Natural killer cell (primary cell): ENCODE measurements at places on chromosomes 4 and X.
A peak's percentile ranks its signal among the peaks of the same experiment; 100 is the strongest.

- no peak overlapping the region for H3K27ac ChIP-seq
- H3K36me3 ChIP-seq: no peaks in the 10 kb centered on the region
- no peaks in the 10 kb centered on the region for H3K27me3 ChIP-seq
- no peaks in the 10 kb centered on the region for H3K4me1 ChIP-seq
- no peak for DNase-seq
Observed at GRCh38 chr4:14345356-14345775, 656.9 kb upstream of the CPEB2 start.

DNA sequence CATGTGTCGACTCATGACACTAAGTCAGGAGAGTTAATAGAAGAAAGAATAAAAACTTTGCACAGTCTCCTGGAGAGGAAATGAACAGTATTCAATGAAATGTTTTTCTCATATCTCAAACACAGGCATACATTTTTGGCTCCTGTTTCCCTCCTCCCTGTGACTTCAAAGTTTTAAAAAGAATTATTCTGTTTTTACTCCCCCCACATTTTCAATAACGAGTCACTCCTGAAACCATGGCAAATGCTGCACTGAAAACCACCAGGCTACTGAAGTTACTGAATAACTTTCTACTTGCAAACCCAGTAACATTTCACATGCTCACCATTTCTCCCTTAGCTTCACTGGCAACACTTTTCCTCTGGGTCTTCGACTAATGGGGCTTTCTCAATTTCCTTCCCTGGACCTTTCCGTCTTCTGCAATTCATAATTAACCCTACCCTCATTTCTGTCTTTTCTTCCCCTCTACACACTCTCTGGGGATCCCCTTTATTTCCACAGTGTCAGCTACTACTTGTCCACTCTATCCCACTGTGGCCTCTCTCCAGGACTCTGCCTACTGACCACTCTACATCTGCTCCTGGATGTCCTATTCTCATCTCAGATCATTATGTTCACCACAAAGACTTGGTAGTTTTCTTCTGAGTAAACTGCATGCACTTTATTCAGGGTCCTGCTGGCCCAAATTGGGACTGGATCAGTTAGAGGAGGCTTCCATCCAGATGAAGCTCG, 225.8 kb upstream of the ETNPPL start:
- no peaks in the 10 kb centered on the region for H3K4me1 ChIP-seq
- no peaks in the 10 kb centered on the region for H3K27me3 ChIP-seq
- H3K27ac ChIP-seq: no peak overlapping the region
- H3K4me3 ChIP-seq: no peak overlapping the region
- DNase-seq: no peak

GRCh38 chr4:113699772-113700171, 61.8 kb downstream of the CAMK2D start:
- no peak overlapping the region for H3K4me3 ChIP-seq
- no peak overlapping the region for H3K27ac ChIP-seq
- no peak for DNase-seq
- no peaks in the 10 kb centered on the region for H3K27me3 ChIP-seq
- no peaks in the 10 kb centered on the region for H3K4me1 ChIP-seq
- H3K36me3 ChIP-seq: no peaks in the 10 kb centered on the region

DNA sequence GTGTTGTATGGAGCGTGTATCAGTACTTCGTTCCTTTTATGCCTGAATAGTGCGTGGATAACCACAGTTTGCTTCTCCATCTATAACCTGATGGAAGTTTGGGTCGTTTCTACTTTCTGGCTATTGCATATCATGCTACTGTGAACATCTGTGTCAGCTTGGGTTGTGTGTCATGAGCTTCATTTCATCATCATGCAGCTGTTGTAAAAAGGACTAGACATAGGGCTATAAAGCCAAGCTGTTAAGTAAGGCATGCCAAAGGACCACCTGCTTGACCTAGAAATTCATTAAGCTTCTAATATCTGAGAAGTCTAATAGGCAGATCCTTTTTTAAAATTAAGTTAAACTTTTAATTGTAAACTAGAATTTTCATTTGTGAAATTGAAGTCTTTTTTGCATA, 18.4 kb downstream of the SMS start:
- H3K36me3 ChIP-seq: no peaks in the 10 kb centered on the region
- no peak overlapping the region for H3K27ac ChIP-seq
- peaks cover 4% of the 10 kb centered on the region for H3K4me1 ChIP-seq
- H3K4me3 ChIP-seq: no peak overlapping the region
- no peaks in the 10 kb centered on the region for H3K27me3 ChIP-seq
- no peak for DNase-seq

- no peaks in the 10 kb centered on the region for H3K36me3 ChIP-seq
- H3K4me3 ChIP-seq: no peak overlapping the region
- no peaks in the 10 kb centered on the region for H3K4me1 ChIP-seq
- no peak overlapping the region for H3K27ac ChIP-seq
Observed at GRCh38 chr4:28232376-28232775, 1371.7 kb downstream of the STIM2 start.

DNA sequence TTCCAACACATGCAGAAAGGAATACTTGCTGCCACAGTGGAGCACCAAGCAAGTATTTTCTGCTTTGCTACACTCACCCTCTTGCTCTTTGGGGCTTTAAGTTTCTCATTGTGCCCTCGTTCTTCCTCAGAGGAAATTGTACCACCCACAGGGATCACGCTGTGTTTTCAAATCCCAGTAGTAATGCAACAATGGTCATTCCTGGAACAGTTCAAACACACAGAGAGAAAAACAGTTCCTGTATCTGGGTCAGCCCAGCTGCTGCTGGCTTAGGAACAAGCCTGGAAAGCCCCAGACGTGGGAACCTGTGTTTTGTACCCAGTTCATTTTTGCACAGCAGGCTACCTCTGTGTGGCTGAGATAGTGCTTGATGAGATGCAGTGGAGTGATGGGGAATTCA, 907.8 kb downstream of the STPG2 start:
- no peak overlapping the region for H3K27ac ChIP-seq
- DNase-seq: no peak
- no peak overlapping the region for H3K4me3 ChIP-seq

GRCh38 chr4:57424232-57424897, 314.2 kb upstream of the IGFBP7 start:
- H3K36me3 ChIP-seq: no peaks in the 10 kb centered on the region
- H3K4me3 ChIP-seq: no peak overlapping the region
- no peaks in the 10 kb centered on the region for H3K27me3 ChIP-seq
- no peak overlapping the region for H3K27ac ChIP-seq
- H3K4me1 ChIP-seq: no peaks in the 10 kb centered on the region
- DNase-seq: no peak

GRCh38 chrX:46864606-46865005, 27.8 kb downstream of the RP2 start:
- peaks cover 3% of the 10 kb centered on the region for H3K36me3 ChIP-seq
- no peak for DNase-seq
- no peaks in the 10 kb centered on the region for H3K4me1 ChIP-seq
- H3K27me3 ChIP-seq: no peaks in the 10 kb centered on the region
- H3K27ac ChIP-seq: no peak overlapping the region
- H3K4me3 ChIP-seq: no peak overlapping the region

DNA sequence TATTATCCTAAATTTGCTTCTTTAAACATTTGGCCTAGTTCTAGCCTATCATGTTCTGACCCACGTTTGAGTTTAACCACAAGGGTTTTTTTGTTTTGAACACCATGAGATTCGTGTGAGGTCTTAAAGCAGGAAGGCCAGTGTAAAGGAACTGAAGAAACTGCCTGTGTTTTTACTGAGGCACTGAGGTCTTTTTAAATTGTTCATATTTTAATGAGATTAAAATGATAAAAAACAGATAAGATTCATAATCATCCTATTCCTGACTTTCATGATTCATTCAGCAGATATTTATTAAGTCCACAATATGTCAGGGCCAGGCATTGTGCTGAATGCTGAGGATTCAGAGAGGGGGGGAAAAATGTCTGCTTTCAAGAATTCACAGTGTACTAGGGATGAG, 3.2 kb downstream of the RPS6KA3 start:
- no peaks in the 10 kb centered on the region for H3K36me3 ChIP-seq
- DNase-seq: peak; percentile 71
- H3K27me3 ChIP-seq: no peaks in the 10 kb centered on the region
- H3K4me1 ChIP-seq: peaks cover 17% of the 10 kb centered on the region
- peak overlapping the region; percentile 70 for H3K27ac ChIP-seq

- no peaks in the 10 kb centered on the region for H3K36me3 ChIP-seq
- no peaks in the 10 kb centered on the region for H3K27me3 ChIP-seq
- H3K4me3 ChIP-seq: no peak overlapping the region
- no peaks in the 10 kb centered on the region for H3K4me1 ChIP-seq
- no peak overlapping the region for H3K27ac ChIP-seq
Observed at GRCh38 chr4:111268769-111269414, 646.0 kb upstream of the PITX2 start.

DNA sequence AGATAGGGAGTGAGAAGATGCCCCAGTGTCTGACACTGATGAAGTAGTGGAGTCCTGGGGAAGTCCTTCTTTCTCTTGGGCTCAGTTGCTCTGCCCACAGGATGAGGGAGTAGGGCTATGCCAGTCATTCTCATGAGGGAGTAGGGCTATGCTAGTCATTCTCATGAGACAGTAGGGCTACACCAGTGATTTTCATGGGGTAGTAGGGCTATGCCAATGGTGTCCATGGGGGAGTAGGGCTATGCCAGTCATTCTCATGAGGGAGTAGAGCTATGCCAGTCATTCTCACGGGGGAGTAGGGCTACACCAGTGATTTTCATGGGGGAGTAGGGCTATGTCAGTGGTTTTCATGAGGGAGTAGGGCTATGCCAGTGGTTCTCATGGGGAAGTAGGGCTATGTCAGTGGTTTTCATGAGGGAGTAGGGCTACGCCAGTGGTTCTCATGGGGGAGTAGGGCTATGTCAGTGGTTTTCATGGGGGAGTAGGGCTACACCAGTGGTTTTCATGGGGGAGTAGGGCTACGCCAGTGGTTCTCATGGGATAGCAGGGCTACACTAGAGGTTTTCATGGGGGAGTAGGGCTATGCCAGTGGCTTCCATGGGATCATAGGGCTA, 43.3 kb upstream of the SOD3 start:
- H3K27ac ChIP-seq: no peak overlapping the region
- no peak for DNase-seq
- no peak overlapping the region for H3K4me3 ChIP-seq
- no peaks in the 10 kb centered on the region for H3K27me3 ChIP-seq
- no peaks in the 10 kb centered on the region for H3K36me3 ChIP-seq

GRCh38 chrX:7083468-7084396, 63.8 kb upstream of the STS start:
- no peaks in the 10 kb centered on the region for H3K36me3 ChIP-seq
- H3K27me3 ChIP-seq: no peaks in the 10 kb centered on the region
- H3K4me1 ChIP-seq: peaks cover 47% of the 10 kb centered on the region
- H3K4me3 ChIP-seq: no peak overlapping the region
- DNase-seq: peak; percentile 75

- no peak overlapping the region for H3K4me3 ChIP-seq
- H3K27me3 ChIP-seq: no peaks in the 10 kb centered on the region
- H3K4me1 ChIP-seq: no peaks in the 10 kb centered on the region
Observed at GRCh38 chrX:11053351-11053750, 57.8 kb upstream of the HCCS start.

GRCh38 chrX:131302701-131303100, 13.6 kb upstream of the IGSF1 start:
- no peaks in the 10 kb centered on the region for H3K27me3 ChIP-seq
- H3K4me3 ChIP-seq: no peak overlapping the region
- no peaks in the 10 kb centered on the region for H3K36me3 ChIP-seq
- no peaks in the 10 kb centered on the region for H3K4me1 ChIP-seq

- H3K36me3 ChIP-seq: no peaks in the 10 kb centered on the region
- H3K27ac ChIP-seq: no peak overlapping the region
- H3K27me3 ChIP-seq: no peaks in the 10 kb centered on the region
- no peaks in the 10 kb centered on the region for H3K4me1 ChIP-seq
Observed at GRCh38 chr4:186351668-186352194, 85.7 kb downstream of the F11 start.

DNA sequence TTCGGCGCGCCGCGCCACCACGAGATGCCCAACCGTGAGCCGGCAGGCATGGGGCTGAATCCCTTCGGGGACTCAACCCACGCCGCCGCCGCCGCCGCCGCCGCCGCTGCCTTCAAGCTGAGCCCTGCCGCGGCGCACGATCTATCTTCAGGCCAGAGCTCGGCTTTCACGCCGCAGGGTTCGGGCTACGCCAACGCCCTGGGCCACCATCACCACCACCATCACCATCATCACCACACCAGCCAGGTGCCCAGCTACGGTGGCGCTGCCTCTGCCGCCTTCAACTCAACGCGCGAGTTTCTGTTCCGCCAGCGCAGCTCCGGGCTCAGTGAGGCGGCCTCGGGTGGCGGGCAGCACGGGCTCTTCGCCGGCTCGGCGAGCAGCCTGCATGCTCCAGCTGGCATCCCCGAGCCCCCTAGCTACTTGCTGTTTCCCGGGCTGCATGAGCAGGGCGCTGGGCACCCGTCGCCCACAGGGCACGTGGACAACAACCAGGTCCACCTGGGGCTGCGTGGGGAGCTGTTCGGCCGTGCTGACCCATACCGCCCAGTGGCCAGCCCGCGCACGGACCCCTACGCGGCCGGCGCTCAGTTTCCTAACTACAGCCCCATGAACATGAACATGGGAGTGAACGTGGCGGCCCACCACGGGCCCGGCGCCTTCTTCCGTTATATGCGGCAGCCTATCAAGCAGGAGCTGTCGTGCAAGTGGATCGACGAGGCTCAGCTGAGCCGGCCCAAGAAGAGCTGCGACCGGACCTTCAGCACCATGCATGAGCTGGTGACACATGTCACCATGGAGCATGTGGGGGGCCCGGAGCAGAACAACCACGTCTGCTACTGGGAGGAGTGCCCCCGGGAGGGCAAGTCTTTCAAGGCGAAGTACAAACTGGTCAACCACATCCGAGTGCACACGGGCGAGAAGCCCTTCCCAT, 1.1 kb downstream of the ZIC3 start:
- no peaks in the 10 kb centered on the region for H3K36me3 ChIP-seq
- peaks cover 20% of the 10 kb centered on the region for H3K27me3 ChIP-seq

GRCh38 chr4:176789955-176790354, 2.8 kb downstream of the VEGFC start:
- H3K27ac ChIP-seq: no peak overlapping the region
- no peak overlapping the region for H3K4me3 ChIP-seq
- H3K27me3 ChIP-seq: peaks cover 12% of the 10 kb centered on the region
- no peak for DNase-seq
- H3K36me3 ChIP-seq: no peaks in the 10 kb centered on the region

DNA sequence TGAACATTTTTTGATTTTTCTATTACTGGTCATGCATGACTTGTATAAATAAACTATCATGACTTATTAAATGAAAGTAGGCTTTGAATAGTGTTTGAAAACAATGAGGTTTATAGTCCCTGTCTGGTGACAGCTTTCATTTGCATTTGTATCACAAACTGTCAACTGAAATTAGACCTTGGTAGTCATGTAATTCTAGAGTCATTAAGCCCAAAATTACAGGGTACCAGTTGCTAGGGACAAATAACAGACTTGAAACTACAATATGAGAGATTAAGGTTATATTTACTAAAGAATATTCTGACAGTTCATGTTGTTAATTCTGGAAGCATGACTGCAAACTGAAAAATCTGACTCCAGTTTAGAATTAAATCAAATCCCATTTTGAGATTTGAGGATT, 9.2 kb upstream of the VAMP7 start:
- peaks cover 4% of the 10 kb centered on the region for H3K27me3 ChIP-seq
- no peaks in the 10 kb centered on the region for H3K36me3 ChIP-seq
- no peaks in the 10 kb centered on the region for H3K4me1 ChIP-seq
